Trophoblast cell (in vitro differentiated cells and primary cell): ENCODE measurements at places on chromosomes 2 and 18.

DNA sequence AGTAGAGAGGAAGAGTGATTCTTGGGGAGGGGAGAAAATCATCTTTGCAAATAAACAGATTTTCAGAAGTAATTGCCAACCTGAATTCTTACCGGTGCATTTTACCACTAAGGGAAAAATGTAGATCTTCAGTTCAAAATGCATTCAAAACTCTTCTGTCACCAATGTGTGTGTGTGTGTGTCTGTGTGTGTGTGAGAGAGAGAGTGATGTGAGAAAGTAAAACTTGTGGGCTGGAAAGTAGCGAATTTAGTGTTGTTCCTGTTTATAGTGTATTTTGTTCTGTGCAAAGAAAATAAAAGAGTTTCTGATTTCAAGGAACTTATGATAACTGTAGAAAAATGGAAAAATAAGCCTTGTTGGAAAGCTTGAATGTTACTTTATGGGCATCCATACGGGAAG lies 27.0 kb downstream of the KCNJ13 start:
- no peak for DNase-seq

- no peak for DNase-seq
Observed at GRCh38 chr18:51171223-51171622, 26.3 kb downstream of the MEX3C start.

- no peak for DNase-seq
Observed at GRCh38 chr18:38241736-38242135, 676.1 kb upstream of the CELF4 start.

- no peak for DNase-seq
Observed at GRCh38 chr18:22822841-22823508, 110.2 kb upstream of the RBBP8 start.

- peak; percentile 62 for DNase-seq
Observed at GRCh38 chr2:219392754-219393153, 5.0 kb upstream of the DNPEP start.
